ENCODE measurements at places on chromosomes 12 and 14.

- no peak for DNase-seq
Observed at GRCh38 chr14:63214417-63215196, 10.4 kb downstream of the RHOJ start.

DNA sequence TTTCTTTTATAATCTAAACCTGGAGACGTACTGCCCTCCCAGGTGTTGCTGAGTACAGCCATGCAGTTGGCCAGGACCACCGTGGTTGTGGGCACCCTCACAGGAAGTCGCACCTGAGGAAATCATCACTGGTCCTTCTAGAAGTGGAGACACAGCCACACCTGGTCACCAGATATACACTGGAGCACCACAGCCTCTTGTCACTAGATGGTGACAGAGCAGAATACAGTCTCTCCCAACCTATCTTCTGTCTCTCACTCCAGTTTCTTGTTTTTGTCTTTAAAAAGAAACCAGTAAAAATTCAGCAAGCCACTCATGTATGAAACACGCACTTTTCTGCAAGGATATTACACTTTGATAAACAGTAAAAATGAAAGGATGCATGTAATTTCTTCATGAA lies 43.1 kb upstream of the GPHB5 start:
- DNase-seq: no peak

GRCh38 chr14:91286530-91286937 lies 42.0 kb upstream of the GPR68 start:
- DNase-seq: peak; percentile 80

DNA sequence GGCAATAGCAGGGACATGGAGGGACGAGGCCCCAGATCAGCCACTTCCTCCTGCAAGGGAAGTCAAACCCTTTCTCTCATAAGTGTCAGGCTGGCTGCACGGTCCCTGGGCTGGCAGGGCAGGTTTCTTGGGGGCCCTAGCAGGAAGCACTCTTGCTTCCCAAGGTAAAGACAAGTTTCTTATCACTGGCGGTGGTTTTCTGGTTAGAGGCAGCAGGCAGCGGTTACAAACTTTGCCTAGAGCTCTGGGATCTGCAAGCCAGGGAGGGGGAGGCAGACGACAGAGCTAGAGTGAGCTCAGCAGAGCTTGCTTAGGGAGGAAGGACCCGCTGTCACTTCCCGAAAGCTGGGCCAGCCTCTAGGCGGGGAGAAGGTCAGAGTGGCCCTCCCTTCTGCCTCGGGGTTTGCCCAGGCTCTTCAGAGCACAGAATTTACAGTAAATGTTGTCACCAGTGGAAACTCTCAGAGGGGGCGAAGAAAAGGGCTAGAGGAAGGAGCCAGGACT lies 20.4 kb downstream of the BATF start:
- DNase-seq: no peak

- DNase-seq: no peak
Observed at GRCh38 chr12:95390932-95391331, 83.0 kb upstream of the METAP2 start.

DNA sequence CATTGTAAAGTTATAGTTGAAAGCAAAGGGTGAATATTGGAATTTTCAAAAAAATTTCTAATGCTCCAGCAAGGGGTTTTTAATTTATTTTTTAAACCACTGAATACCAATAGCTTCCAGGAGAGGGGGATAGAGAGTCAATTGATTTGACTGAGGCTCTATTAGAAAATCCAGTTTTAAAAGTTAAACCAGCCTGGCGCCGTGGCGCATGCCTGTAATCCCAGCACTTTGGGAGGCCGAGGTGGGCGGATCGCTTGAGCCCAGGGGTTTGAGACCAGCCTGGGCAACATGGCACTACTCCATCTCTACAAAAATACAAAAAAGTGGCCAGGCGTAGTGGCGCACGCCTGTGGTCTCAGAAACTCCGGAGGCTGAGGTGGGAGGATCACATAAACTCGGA lies 150.1 kb downstream of the SLC38A4 start:
- DNase-seq: peak; percentile 7

GRCh38 chr14:24535737-24536136 lies 27.7 kb upstream of the CMA1 start:
- DNase-seq: no peak
